ENCODE measurements at places on chromosomes 16 and 17.

DNA sequence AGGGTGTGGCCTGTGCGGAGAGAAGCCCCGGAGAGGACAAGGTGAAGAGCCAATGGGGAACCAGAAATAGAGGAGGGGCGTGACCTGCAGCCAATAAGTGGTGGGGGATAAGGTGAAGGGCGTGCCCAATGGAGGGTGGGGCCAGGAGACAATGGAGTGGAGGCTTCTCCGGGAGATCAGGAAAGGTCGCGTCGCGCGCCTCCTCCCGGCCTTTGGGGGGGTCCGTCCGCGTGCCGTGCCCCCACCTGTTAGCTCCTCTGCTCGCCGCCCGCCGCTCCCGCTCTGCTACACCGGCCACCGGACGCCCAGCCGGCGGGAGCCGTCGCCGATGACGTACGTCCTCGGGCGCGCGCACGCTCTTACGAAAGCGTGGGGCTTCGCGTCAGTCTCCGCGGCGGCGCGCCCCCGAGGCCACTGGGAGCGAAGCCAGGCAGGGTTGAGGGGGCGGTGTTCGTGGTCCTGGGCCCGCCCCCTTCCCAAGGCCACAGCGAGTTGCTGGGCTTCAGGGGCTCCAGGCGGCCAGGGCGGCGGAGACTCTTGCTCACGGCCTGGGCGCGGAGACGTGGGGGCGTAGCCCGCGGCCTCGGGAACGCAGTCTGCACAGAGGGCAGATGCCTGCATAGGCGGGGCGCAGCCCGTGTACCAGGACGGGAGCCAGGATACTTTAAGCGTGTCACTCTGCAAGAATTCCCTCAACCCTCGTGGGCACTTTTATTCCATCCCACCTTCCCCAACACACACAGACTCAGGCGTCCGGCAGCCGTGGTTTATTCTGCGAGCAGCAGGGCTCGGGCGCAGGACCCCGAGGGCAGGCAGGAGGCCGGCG lies at the start of gene MATCAP1:
TSS of gene MATCAP1 (minus strand) at position 337 of the 826 bp plus-strand sequence. CDS start 3,353 bp downstream, outside the sequence.
- DNase-seq: peak; percentile 98

GRCh38 chr17:71710816-71711215 lies 410.0 kb upstream of the SOX9 start:
- DNase-seq: no peak

DNA sequence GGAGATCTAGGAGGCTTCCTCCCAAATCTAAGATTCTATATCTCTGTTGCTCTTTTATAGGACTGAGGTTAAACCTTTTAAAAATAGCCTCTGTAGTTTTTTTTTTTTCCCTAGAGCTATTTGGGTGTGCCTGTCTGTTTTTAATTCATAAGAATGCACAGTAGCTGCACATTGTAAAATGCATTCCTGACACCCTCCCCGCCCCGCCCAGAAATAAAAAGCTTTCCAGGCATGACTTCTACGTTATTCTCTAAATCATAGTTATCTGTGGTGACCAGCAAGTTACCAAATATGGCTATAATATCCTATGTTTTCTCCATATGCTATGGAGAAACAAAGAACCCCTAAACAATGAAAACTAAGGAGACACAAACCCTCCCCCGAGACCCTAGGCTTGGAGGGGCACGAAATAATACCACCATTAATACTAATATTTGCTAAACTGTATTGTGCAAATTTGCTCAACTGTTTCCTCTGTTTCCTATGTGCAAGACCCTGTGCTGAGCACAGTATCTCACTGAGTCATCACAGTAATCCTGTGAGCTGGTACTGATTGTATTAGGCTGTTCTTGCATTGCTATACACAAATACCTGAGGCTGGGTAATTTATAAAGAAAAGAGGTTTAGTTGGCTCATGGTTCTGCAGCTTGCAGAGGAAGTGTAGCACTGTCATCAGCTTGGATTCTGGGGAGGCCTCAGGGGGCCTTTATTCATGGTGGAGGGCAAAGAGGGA lies 388.3 kb downstream of the CA10 start:
- no peak for DNase-seq

- DNase-seq: no peak
These were observed 14.1 kb downstream of the TBX2 start for GRCh38 chr17:61413661-61414126.

DNA sequence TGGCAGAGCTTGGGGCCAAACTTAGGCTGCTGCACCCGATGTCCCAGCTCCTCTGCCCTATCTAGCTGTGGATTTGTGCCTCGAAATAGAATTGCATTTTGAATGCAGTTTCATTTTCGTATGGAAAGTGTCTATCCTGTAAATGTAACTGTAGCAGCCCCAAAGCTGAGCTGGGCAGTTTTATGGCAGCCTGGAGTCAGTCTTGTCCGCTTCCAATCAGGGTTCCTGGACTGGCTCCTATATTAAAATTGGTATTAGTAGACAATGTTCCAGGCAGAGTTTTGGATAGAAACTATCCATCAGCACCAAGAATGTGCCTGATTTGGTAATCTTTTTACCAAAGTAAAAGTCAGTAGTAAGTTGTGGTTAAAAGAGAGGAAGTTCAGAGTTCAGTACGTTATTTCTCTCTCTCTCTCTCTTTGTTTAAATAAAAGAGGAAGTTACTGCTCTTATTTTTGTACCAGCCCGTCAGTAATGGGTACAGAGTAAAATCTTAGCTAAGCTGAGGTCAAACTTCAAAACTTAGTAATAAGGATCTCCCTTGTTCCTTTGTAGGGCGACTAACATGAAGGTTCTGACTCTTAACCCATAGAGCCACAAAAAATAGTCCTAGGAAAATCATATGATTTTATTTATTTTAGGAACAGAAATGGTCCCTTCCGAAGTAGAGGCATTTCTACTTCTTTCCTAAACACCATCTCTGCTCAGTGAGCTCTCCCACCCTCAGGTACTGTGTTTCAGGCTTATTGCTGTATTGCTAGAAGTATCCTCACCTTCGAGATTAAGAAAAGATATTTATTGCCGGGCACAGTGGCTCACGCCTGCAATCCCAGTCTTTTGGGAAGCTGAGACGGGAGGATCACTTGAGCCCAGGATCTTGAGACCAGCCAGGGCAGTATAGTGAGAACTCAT lies 28.0 kb downstream of the PRKCB start:
- DNase-seq: peak; percentile 30

DNA sequence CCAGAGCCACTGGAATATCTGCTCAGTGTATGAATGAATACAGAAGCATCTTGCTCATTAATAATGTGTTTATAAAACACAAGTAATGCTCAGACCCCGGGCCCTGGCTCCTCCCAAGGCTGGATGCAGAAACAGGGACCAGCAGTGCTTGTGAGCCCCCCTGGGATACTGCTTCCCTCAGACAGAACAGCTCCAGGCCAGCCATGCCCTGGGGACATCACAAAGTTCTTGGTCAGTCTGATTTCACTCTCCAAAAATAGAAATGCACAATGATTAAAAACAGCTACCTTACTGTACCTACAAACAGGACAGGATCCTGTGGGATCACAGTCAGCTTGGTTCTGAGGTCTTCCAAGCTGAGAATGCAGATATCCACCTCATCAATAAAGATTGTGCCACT lies 68.2 kb downstream of the ABCC12 start:
- no peak for DNase-seq

DNA sequence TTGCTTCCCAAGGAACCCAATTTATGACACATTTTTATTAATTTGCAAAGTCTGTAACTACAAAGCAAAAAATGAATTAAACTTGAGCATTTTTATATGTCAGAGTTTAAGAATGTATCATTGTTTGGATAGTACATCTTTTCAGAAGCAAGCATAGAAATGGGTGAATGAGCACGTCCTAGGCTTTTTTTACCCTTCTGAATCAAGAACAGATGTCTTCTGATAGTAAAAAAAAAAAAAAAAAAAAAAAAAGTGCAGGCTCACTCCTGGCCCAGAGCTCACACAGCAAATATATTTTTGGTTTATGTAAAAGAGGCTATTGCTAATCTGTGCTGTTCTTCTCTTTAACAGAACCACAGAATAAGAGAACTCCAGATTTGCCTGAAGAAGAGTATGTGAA lies 6.3 kb downstream of the TERF2IP start:
- DNase-seq: no peak

- DNase-seq: no peak
These were observed 440.9 kb downstream of the SOX9 start for GRCh38 chr17:72561680-72562079.

DNA sequence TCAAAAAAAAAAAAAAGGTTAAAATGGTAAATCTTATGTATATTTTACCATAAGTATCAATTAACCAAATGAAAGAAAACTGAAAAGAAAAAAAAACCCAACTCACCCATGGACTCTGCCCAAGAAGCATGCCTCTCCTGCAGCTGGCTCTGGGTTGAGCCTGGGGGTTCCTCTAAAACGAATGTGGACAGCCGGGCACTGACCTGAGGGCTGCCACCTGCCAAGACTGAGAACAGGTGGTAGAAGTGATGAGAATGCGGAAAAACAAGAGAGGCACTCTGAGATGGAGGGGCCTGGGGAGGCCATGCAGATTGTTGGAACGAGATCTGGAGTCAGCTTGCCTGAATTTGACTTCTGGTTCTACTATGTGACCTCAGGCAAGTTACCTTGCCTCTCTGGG lies 85.5 kb upstream of the MSI2 start:
- DNase-seq: no peak

- DNase-seq: no peak
These were observed 231.0 kb downstream of the C16orf95 start for GRCh38 chr16:87086156-87086555.

GRCh38 chr16:1960665-1961630 lies 1.6 kb downstream of the NDUFB10 start:
- DNase-seq: peak; percentile 22

DNA sequence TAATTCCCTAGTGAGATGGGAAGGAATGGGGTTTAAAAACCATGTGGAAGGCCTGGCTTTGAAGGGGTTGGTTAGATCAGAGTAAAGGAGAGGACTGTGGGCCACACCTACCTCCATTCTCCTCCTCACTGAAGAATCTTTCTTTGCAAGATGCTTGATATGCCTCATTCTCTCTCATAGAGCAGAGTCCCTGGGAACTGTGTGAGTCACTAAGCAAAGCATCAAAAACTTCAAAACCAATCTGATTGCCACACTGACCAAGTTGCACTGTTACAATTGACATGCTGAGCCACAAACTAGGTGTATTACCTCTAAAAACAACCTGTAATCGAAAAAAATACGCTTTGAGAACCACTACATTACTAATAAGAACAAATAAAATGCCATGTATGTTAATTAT lies 2.0 kb downstream of the TUBD1 start:
- no peak for DNase-seq

- DNase-seq: no peak
These were observed 236.4 kb downstream of the BCAS3 start for GRCh38 chr17:60914078-60914477.

DNA sequence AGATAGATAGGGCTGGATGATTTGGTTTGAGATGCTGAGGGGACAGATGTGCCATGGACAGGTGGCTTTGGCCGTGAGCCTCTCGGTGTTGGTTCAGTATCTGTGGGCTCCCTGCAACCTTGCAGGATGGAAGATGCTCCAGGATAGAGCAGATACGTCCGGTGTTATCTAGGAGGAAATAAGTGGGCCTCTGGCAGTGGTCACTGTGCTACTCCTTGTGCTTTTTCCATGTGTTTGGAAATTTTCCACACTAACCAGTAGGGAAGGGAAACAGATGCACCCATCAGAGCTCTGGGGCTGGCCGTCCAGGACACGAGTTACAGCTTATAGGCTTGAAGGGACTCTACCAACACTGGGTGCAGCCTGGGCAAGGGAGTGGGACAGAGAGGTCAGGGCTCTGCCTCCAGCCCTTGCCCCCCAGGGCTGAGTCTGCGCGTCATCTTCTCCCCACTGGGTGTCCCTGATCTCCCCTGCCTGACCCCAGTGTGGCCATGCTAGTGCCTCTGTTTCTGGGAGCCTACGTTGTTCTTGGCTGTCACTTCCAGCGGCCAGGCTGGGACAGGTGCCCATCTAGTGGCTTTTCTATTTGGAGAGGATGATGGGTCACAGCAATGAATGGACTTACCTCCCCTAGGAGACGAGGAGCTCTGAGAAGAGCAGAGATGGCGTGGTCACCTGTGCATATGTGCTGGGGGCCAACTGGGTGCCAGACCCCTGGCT lies 166.9 kb downstream of the SEC14L1 start:
- DNase-seq: no peak

DNA sequence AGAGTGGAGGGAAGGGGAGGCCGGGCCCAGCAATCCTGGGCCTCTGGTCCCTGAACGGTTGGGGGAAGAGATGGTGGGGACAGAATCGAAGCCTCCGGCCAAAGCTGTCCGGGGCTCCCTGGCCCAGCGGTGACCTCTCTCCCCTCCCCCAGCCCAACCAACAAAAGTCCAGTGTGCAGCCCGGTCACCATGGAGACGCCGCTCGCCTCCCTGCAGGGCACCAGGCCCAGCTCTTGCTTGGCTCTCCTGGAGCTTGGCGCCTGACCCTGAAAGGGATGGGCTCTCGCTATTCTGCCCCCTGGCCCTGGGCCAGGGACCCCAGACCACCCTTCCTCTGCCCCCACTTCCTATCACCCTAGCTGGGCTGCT lies 1.3 kb downstream of the METRN start:
- DNase-seq: no peak

DNA sequence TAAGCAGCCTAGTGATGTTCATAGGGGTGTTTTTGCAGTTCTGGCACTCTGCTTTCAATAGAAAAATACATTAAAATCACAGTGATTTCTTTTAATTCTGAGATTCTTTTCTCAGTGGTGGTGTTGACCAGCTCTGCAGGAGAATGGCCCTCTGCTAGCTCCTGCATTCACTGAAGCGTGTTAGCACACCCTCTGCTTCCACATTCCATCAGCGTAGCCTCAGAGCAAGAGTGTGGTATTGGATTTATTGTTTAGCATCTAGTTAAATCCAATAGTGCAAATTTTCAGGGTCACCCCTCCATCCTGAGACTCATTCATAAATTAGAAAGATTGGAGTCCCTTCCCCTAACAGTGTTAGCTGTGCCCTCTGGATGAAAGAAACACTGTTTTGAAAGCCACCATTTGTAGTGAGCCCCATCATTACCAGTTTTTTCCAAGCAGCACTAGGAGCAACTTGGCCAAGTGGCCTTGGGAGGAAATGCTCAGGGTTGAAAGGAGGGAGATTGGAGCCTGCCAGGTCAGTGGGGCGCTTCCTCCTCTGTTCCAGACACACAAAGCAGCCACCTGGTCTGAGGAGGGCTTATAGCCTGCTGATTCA lies 45.7 kb downstream of the B9D1 start:
- DNase-seq: no peak

GRCh38 chr16:87740441-87740840 lies 25.3 kb downstream of the KLHDC4 start:
- no peak for DNase-seq
